Skeletal muscle cell (primary cell): ENCODE measurements at places on chromosomes 16 and 17.
A peak's percentile ranks its signal among the peaks of the same experiment; 100 is the strongest.

- DNase-seq = no peak
These were observed 118.4 kb upstream of the IRX5 start for GRCh38 chr16:54812229-54812628.

- DNase-seq = no peak
These were observed 55.9 kb downstream of the CDK12 start for GRCh38 chr17:39517224-39517623.

DNA sequence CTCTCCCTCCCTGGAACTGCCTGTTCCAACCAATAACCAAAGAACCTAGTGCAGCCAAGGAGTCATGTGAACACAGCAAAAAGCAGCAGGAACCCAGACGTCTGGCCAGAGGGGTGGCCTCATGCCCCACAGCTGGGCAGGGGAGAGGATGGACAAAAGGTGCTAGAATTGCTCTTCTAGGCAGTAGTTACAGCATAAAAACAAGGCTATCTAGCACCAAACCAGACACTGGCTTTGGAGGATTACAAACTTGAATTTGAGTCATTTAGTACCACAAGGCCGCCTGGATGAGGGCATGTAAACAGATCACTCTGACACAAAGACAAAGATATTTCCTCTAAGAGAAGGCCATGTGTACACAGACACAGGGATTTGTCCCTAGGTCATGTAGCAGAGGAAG lies 423.3 kb upstream of the MAF start:
- peak; percentile 20 for DNase-seq

GRCh38 chr16:80263848-80264694 lies 276.7 kb upstream of the DYNLRB2 start:
- DNase-seq = no peak

- DNase-seq = no peak
These were observed 2.7 kb downstream of the CFAP20 start for GRCh38 chr16:58126451-58126961.

DNA sequence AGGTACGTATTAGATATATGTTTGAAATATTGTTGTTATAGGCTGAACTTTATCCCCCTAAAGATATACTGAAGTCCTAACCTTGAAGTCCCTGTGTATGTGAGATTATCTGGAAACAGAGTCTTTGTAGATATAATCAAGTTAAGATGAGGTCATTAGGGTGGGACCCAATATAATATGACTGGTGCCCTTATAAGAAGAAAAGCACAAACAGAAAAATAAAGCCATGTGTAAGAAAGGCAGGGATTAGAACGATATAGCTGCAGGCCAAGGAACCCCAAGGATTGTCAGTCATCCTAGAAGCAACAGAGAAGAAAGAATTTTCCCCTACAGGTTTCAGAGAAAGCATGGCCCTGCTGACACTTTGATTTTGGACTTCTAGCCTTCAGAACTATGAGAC lies 95.8 kb downstream of the USP32 start:
- no peak for DNase-seq

DNA sequence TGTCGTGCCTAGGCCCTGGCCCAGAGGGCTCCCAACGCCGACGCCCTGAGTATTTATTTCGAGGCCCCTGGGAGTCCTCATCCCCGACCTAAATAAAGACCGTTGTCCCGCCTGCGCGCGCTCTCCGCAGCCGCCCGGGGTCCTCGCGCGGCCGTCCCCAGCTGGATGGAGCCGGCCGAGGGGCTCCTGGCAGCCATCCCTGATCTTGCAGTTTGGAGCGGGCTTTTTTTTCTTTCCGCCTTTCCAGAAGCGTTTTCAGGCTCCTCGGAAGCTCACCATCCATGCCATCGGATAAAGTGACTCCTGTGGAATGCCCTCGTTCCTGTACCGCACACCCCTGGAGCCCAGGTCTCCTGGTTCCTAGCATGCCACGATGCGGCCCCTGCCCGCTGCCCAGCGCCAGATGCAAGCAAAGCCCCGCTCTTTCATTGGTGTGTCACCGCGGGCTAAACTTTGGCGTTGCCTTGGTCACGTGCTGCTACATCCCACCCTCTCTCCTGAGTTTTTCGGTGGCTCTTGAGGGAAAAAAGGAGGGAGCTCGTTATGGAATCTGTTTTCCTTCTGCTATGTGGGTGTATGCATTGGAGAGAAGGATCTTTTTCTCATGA lies 716 bp downstream of the TMEM94 start:
- DNase-seq = no peak

DNA sequence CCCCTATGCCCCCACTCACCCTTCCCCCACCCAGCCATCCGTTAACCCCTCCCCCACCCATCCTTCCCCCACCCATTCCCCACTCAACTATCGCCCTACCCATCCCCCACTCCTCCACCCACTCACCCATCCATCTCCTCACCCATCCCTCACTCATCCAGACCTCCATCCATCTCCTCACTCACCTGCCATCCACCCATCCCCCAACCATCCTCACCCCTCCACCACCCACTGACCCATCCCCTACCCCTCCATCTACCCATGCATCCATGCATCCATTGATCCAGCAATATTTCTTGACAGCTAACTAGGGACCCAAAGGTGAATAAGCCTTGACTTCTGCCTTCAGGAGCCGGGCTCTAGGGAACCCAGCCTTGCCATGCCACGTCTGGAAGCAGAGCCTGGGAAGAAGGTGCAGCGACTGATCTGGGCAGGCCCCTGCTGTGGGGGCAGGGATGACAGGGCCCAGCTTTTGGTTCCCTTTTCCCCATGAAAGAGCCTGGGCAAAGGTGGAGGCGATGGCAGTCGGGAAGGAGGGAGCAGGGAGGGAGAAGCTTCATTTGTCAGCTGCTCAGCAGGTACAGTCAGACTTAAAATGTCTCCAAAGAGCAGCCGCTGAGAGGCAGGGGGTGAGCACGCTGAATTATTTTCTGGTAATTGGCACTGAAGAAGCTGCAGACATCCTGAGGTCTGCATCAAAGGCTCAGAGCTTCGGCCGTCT lies 23.1 kb upstream of the DOC2B start:
- DNase-seq = no peak

DNA sequence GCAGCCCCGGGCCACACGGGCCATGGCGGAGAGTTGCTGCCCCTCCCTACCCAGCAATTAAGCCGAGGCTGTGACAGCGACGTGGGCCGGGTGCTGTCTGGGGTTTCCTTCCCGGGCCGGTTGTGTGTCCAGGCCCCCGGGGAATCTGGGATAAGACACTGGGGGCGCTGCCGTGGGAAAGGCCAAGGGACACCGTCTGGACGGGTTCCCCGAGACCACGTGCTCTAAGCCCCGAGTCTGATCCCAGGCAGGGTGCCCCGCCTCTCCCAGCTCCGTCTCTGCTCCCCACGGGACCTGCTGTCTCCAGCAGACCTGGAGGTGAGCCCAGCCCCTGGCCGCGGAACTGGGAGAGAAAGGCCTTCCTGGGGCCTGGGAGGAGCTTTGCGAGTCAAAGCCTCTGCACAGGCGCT lies 92.2 kb downstream of the IRX3 start:
- DNase-seq = no peak
